Cerebellar cortex (tissue), 1 donor: ENCODE measurements at places on chromosomes 11 and 22.
A peak's percentile ranks its signal among the peaks of the same experiment; 100 is the strongest.

DNA sequence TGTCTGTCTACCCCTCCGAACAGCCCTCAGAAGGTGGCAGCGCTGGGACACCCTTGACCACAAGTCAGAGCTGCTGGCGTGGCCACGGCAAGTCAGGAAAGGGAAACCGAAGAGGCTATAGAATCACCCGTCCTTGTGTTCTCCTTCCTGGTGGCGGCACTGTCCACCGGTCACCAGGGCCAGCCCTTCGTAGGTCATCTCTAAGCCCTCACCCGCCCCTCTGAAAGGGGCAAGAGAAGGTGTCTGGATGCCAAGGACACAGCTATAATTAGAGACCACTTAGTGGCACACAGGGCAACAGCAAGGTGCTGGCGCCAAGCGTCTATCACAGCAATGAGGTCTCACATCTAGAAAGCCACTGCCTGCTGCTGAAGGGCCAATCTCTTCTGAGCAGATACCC, 320.9 kb downstream of the SHANK2 start:
- no peak for DNase-seq

DNA sequence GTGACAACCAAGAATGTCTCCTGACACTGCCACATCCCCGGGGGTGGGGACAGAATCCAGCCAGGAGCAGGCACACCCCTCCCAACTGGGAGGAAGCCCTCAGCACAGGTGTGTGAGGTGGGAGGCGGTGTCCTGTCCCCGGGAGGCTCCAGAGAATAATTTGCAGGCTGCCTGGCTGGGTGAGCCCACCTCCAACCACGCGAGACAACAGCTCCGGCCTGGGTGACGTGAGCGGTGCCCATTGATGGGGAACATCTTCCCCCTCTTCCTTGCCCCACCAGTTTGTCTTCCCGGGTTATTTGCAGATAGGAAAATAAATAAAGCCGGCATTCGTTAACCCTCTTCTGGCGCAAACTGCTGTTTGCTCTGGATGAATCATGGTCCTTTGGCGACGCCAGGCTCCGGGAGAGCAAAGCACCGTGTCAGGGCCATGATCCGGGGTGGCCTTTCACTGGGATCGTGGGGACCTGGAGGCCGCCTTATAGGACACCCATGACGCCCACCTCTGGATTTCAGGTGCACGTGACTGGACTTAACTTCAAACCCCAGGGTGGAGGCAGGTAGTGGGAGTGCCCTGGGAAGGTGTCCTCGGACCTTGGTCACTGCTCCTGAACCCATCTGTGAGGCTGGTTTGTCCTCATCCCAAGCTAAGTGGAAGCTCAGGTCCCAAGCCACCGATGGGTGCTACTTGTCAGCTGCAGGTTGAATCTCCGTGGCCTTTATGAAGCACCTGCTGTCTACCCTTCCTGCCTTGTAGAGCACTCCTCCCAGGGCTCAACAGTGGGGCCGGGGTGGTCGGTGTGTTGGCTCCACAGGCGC, 13.9 kb downstream of the CCND1 start:
- DNase-seq: no peak

GRCh38 chr22:18113680-18114394, 3.2 kb downstream of the TUBA8 start:
- peak; percentile 50 for DNase-seq

DNA sequence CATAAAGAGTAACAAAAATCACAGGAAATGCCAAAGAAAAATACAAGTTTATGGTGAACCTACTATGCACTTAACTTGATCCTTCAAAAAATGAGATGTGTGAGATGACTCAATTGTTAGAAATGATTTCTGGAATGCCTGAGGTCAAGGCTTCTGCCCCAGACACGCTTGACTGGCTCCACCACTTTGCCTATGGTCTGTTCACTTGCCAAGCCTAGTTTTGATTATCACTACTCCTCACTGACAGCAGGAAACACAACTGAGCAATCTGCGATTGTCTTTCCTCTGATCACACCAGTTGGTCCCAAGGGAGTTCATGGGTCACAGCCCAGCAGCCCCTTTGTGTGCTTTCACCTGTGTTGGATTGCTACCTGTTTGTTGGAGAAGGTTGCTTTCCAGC, 20.6 kb upstream of the PRDM10 start:
- DNase-seq: no peak

DNA sequence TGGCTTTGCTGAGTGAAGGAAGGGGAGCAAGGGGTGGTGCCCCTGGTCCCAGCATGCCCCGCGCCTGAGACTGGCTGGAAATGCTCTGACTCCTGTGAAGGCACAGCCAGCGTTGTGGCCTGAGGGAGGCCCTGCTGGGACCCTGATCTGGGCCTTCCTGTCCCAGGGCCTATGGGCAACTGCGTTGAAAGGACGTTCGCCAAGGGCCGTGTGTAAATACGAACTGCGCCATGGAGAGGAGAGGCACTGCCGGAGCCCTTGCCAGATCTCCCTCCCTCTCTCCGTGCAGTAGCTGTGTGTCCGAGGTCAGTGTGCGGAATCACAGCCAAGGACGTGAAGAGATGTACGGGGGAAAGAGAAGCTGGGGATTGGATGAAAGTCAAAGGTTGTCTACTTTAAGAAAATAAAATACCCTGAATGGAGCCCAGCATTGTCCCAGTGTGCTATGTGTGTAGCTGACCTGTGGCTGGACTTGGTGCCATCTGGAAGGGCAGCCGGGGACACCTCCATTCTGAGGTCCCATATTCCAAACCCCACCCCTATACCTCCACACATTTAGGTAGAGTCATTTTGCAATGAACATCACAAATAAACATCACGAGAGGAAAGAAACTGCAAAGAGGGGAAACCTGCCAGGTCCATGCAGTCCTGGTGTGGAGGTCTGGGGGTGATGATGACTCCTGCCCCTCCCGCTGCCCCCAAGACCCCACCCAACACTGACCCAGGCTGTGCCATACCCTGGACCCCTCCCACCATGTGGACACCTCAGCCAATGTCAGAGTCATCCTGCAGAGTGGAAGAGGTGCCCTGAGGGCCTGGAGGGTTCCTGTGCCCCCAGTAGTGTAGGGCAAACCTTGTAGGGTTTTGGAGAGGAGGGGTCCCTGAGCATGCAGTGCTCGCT, 16.9 kb downstream of the RSPH14 start:
- DNase-seq: no peak

GRCh38 chr22:38314933-38315822, 2.1 kb downstream of the CSNK1E start:
- peak; percentile 65 for DNase-seq

DNA sequence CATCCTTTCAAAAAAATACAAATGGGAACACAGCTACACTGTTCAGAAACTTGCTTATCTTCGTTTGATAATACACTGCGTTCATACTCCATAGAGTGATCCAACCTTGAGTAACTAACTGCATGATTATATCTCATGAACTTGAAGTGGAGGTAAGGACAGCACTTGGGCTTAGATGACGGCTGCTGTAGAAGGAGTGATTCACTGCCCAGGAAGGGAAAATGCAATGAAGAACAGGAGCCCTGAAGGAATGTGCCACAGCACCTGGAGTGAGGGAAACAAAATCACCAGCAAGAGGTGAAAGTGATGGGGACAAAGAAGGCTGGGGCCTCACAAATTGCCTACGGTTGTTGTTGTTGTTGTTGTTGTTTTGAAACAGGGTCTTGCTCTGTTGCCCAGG, 44.1 kb upstream of the SC5D start:
- no peak for DNase-seq

DNA sequence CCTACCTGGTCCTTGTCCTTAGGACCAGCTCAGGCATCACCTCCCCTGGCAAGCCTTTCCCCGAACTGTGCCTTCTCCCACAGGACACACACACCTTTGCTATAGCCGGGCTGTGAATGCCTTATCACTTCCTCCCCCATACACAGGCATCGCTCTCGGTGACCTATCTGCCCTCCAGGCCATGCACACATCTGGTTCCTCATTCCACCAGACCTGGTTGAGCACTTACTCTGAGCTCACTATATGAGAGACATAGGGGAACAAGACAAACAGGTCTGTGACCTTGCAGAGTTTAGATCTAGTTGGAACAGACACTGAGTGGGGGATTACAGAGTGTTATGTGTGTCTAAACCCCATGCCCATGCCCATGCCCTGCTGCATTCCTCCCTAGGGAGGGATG, 3.1 kb upstream of the BCR start:
- DNase-seq: no peak

- DNase-seq: peak; percentile 59
Measured at GRCh38 chr11:133946541-133947318, 10.0 kb downstream of the IGSF9B start.

DNA sequence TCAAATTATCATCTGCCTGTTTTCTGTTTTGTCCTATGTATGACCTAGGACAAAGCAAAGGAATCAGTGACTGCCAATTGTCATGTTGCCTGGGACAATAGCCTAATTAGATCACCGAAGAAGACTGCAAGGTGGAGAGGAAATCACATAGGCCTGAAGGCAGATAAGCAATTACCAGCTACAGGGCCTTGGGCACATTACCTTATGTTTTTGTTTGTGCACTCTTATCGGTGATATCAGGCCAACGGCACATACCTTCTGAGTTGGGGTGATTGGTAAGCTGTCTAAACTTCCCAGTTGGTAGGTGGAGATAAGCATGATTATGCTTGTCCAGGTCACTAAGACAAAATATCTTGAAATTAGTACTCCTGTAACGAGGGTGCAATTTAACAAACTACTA, 58.1 kb upstream of the FAM181B start:
- peak; percentile 8 for DNase-seq

DNA sequence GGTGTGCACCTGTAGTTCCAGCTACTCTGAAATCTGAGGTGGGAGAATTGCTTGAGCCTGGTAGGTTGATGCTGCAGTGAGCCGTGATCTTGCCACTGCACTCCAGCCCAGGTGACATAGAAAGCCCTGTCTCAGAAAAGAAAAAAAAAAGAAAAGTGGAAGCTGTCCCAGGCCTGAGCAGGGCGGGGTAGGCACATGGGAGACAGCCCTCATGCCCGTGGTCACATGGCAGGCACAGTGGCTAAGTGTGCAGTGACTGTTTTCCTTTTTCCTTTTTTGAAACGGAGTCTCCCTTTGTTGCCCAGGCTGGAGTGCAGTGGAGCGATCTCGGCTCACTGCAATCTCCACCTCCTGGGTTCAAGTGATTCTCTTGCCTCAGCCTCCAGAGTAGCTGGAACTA, 7.8 kb downstream of the OTUB1 start:
- no peak for DNase-seq

- DNase-seq: no peak
Measured at GRCh38 chr11:57530215-57530595, 349 bp downstream of the TIMM10 start.

DNA sequence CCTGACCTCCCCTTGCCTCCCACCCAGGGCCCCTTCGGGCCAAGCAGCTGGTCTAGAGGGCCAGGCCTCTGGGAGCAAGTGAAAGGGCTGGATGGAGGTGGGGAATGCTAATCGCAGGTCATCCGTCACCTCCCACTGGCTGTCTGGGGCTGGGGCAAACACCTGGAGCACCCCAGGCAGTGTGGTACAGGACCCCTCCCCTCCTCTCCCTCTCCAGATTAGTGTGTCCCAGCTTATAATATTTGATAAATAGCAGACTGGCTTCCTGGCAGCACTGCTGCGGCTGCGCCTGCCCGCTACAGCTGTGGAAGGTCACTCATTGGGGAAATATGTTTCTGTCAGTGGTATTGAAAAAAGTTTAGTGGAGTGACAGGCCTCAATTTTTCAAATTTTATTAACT, 90.7 kb upstream of the PHOX2A start:
- DNase-seq: no peak

GRCh38 chr22:49299821-49300231, 527.8 kb downstream of the BRD1 start:
- no peak for DNase-seq

GRCh38 chr22:48205790-48206189, 1443.3 kb downstream of the TBC1D22A start:
- no peak for DNase-seq

- DNase-seq: no peak
Measured at GRCh38 chr11:2277933-2278523, 7.6 kb upstream of the ASCL2 start.

GRCh38 chr11:74001822-74002286, 7.0 kb downstream of the UCP3 start:
- no peak for DNase-seq

GRCh38 chr22:26501996-26502395, 10.3 kb downstream of the TFIP11 start:
- no peak for DNase-seq

DNA sequence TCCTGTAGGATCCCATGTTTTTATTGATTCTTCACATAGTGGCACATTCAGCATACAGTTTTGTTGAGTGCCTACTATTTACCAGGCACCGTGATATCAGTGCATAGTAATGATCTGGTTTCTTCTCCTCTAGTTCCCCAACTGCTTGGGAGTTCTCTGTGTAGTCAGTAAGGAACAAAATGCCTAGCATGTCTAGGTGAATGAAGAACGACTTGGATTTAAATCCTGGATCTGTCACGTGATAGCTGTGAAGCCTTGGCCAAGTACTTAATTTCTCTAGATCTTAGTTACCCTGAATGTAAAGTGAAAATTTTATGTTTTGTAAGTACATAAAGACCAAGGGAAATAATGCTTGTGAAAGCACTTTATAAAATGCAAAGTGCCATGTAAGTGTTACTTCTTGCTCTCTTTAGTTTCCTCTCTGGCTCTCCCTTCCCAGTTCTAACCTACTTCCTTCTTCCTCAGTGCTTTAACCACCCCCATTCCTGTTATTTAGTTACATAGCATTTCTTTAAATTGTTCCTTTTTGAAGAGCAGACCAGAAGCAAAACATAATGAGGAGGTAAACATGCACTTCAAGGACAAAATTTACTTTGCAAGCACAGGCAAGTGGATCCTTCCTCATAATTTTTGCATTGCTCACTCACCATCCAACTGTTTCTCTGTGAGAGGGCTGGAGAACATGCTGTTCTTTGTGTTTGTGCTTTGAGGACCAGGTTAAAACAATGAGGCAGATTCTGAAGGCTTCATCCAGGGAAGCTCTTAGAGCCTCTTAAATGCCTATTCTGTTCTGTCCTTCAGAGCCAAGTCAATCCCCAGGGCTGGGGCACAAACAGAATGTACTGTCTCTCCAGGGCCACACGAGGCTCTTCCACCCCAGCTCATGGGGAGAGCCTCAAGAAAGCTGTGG, 353.9 kb upstream of the TENM4 start:
- DNase-seq: no peak

GRCh38 chr22:32164075-32164860, 5.2 kb upstream of the C22orf42 start:
- no peak for DNase-seq

- DNase-seq: no peak
Measured at GRCh38 chr11:58659404-58659803, 36.9 kb downstream of the CNTF start.

- peak; percentile 87 for DNase-seq
Measured at GRCh38 chr11:14112721-14113120, 150.2 kb downstream of the SPON1 start.

GRCh38 chr11:64523456-64524157, 67.4 kb upstream of the SLC22A12 start:
- peak; percentile 33 for DNase-seq

DNA sequence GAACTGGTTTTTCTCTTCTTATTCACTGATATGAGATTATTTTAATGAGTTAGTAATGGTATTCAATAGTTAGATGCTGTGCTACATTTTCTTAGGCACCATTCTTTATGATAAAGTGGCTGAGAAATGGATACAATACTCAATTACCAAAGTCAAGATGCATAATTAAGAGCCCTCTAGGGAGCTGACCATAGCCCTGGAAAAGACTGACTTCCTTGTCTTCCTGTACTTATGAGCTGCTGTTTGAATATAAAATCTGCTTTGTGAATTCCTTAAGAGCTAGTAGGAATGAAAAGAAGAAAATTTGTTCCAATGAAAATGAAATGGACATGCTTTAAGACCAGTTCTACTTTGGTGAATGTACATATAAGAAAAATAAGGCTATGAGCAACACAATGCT, 452.3 kb downstream of the KCNA4 start:
- DNase-seq: no peak
